ENCODE measurements at places on chromosomes 16 and 17.

DNA sequence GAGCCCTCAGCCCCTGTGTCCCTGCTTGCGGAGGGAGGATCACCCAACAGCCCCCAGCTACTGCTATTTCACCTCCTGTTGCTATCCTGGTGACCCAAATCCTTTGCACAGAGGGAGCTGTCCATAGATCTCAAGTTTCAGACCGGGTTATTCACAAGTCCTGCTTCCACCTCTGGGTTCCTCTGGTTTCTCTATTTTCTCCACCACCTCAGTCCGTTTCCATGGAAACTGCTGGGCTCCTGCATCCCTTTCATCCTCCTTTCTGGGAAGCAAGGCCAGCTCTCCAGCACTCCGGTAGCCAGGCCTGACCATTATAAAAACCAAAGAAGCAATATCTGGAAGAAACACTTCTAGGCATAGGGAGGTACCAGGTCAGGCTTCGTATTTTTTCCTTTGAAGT is 4.8 kb upstream of the CALB2 start:
- no peak for DNase-seq

DNA sequence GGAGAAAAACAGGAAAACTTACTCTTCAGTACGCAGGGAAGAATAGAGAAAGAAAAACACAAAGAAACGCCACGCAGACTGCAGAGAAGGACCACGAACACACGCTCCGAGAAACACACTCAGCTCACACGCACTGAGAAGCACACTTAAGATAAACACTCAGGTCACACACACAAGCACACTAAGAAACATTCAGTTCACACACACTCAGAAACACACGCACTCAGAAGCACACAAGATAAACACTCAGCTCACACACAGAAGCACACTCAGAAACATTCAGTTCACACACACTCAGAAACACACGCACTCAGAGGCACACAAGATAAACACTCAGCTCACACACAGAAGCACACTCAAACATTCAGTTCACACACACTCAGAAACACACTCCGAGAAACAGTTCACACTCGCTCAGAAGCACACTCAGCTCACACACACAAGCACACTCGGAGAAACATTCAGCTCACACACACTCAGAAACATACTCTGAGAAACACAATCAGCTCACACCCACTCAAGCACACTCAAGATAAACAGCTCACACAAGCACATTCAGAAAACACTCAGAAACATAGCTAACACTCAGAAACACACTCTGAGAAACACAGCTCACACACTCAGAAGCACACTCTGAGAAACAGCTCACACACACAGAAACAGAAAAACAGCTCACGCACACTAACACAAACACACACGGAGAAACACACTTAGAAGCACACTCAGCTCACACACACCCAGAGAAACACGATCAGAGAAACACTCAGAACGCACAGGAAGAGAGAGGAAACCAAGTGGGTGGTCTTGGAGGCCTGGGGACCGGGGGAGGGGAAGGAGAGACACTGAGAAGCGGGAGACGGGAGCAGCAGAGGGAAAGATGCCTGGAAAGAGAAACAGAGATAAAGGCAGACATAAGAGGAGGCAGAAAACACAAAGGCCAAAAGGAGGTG is 908 bp downstream of the TMEM98 start:
- no peak for DNase-seq

DNA sequence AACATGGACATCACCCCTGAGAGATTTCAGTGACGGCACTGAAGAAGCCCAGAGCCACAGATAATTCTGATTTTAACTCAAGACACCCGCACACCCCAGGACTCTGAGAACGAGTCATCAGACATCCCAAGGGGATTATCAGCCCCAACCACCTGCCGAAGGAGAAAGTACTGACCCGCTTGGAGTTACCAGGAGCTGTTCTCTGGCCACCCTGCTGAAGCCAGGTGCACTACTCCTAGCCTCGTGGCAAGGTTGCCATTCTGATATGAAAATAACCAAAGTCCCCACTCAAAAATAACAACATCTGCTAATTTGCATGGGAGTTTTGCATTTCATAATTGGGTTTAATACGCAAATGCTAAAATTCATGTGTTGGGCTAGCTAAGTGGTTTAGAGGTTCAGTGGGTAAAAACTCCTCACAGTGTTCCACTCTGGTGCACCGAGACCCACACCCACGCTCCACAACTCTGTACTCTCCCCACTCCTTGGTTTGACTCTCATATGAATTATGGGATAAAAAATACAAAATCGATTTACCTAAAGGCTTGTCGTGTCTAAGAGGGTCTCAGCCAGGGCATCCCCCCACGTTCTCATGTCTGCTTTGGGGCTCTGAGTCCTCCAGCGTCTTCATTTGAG is 143.0 kb upstream of the NOL11 start:
- DNase-seq = no peak

DNA sequence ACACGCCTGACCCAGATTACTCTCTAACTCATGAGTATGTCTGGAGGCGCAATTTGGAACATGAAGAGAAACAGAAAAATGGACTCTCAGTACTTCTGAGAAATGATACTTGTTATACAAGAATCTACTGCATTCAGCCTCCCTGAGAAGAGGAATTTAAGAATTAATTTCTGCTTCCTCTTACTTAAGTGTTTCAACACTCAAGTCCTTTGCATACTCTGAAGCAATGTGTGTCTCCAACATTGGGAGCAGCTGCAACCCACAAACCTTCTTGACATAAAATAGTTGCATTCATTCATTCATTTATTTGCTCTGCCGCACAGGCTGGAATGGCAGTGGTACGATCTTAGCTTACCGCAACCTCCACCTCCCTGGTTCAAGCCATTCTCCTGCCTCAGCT is 199.8 kb downstream of the NPIPA7 start:
- no peak for DNase-seq

- DNase-seq = no peak
Observed at GRCh38 chr16:85978976-85979375, 80.0 kb downstream of the IRF8 start.
